Stimulated activated CD4-positive, alpha-beta T cell treated with anti-CD3 and anti-CD28 coated beads, Interleukin-4, amount 100 ng/mL, for 4 hours (primary cell): ENCODE measurements at places on chromosomes 5 and 9.

DNA sequence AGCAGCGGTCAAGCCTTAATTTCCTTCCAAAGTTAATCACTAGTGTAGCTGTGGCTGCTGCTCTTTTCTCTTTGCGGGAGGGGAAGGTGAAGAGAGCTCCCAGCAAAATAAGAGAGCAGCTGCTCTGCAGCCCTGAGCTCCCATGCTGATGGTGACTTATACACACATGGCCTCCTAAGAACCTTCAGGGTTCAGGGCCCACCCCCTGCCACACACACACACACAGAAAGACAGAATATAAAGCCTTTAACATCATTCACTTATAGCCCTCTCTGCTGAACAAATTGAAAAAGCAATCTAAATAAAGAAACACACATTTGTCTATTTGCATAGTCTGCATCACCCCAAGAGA is 43.6 kb downstream of the GAS1 start:
- DNase-seq = no peak

DNA sequence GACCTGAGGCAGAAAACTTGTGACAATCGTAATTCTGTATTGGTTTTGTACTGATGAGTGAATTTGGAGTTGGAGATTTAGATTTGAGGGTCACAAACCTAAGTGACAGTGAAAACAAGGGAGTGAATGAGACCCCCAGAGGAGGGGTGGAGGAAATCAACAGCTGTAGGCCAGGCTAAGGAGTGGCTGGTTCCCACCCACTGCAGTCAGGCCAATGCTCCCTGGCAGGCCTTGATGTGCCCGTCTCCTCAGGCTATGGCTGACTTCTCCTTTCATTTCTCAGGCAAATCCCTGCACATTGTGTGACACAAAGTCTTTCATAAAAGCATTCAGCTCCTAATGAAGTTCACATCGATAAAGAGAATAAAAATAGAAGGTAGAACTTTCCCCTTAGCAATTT is 557.6 kb downstream of the CETN3 start:
- DNase-seq = no peak

DNA sequence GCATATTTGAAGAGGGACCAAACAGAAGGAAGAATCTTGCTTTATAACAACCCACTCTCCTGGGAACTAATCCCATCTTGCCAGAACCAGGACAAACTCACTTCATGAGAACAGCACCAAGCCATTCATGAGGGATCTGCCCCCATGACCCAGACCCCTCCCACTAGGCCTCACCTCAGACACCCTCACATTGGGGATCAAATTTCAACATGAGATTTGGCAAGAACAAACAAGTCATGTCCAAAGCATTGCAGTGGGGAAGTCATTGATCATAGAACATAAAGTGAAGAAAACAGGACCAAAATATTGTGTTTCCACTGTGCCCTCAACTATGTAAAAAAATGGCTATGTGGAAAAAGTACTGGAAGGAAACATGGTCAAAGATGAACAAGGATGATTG is 43.9 kb downstream of the MAP1B start:
- DNase-seq = no peak

GRCh38 chr5:60332244-60333004 is 367.5 kb downstream of the DEPDC1B start:
- no peak for DNase-seq

GRCh38 chr9:20065046-20065445 is 276.2 kb upstream of the SLC24A2 start:
- no peak for DNase-seq

GRCh38 chr5:169657127-169657526 is 20.1 kb downstream of the DOCK2 start:
- no peak for DNase-seq

DNA sequence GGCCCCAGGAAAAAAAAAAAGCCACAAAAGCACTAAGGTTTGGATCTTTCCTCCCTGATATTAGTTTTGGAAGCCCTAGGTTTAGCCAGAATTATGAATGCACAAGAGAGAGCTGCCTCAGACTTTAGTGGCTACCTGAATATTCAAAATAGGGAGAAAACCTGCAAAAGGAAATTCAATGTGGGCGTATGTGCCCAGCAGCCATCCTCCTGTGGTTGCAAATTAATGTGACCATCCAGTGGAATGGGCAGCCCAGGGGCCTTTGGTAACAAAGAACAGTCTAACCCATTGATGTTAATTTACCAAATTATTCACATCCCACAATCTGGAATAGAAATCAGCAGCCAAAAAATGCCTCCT is 298.4 kb downstream of the CWC27 start:
- no peak for DNase-seq

DNA sequence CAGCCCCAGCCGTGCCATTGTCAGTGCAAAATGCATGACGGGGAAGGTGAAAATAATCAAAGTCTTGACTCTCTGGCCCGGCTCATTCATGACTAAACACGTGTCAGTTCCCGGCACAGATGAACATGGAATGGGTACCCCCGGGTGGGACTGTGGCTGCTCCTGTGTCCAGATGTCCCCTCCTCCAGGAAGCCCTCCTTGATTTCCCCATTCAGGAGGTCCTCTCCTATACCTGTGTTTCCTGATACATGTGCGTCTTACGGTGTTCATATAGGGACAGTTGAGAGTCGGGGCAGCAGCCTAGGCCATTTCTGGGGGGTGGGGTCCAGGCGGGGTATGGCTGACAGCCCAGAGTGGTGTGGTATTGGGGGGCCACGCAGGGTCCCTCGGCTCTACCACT is 19.5 kb downstream of the RXRA start:
- DNase-seq = no peak

DNA sequence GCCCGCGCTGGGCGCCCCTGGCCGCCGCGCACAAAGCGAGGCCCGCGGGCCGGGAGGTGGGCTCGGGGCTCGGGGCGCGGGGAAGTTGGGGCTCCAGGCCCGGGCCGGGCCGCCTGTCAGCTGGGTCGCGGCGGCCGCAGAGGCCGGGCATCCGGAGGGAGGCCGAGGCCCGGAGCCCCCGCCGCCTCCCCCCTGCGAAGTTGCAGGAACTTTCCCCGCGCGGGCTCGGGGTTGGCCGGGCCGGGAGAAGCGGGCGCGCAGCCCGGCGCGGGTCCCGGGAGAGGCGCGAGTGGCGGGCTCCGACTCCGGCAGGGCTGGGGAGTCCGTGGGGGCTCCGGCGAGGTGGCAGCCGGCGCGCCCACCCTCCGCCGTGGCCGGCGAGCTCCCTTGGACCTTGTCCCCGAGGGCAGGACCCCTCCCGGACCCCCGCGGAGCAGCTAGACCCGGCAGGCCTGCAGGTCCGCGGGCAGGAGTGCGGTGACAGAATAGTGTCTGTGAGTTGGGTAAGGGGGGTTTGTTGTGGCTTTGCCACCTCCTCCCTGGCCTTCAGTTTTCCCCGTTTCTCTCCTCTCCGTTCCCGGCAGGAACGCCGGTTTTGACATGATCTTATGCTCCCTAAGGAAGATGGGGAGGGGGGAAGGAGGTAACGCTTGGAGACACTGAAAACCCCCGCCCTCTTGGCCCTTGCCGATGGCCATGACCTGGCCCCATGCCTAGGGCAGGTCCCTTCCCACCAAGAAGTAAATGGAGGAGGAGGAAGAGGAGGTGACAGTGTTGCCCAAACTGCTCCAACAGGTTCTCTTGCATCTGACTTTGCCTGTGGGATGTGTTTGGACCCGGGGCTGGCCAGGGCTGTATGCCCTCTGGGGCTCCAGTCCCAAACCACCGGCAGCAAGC is 942 bp downstream of the PHF2 start:
- DNase-seq = peak; percentile 21

DNA sequence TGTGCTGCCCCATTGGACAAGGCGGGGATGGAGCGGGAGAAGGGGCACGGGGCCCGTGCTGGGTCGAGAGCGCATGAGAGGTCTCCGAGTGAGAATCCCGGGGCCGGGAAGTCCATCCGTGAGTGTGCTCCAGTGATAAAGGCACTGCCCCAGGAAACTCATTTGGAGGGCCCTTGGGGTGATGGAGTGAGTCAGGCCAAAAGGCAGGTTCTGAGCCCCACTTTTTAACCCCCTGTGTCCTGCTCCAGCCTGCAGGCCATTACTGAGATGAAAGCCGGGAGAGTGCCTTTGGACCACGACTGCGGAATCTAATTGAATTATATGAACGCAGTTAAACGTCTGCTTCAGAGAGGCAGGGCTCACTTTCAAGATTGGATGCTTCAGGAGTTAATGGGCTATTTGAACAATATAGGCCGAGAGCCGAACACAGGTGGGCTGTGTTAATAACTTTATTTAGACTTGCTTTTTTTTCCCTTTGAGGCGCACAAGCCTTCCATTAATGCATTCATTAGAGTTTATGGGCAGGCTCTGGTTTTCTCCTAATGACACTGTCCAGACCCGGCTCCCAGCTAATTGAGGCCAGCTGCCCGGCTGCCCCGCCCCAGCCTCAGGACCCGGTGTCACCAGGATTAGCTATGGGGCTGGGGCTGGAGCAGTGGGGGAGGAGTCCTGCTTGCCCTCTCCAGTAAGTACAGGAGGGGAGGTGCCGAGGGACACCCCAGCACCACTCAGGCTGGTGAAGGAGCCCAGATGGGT is 79.1 kb upstream of the LMX1B start:
- DNase-seq = no peak

DNA sequence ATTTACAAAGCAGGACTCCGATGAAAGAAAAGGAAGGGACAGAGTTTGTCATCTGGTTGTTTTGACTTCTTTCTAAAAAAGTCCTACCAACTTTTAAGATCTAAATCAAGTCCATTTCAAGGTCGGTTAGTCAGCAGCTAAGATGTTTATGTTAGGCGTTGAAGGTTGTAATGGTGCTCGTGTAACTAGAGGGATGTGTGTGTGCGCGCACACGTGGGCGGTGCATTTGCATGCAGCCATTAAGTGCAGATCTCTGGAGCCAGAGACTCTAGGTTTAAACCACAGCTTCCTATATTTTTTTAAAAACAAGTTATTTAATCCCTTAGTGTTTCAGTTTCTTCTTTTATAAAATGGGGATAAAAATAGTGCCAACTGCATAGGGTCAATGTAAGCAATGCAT is 77.0 kb upstream of the SMIM32 start:
- DNase-seq = no peak

DNA sequence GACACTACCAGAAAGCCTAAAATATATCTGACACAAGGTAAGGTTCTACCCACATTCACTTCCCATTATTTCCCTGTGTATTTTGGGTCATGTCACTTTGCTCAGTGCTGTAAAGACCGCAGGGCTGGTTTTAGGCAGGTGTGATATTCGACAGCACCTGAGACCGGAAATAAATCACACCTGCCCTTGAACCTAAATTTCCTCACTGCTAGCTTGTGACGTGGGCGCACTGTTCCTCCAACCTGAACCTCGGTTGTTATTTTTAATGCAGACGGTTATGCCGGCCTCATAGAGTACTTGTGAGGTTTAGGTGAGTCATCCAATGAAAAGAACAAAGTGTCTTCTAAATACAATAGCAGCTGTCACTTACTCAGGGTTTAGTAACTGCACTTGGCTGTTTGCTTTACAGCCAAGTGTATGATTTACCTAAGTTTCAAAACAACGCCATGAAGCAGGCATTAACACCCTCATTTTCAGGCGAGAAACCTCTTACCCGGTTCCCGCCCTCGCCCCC is 20.7 kb upstream of the ZNF782 start:
- peak; percentile 56 for DNase-seq

- no peak for DNase-seq
Measured at GRCh38 chr5:156686796-156687195, 163.3 kb upstream of the PPP1R2B start.

DNA sequence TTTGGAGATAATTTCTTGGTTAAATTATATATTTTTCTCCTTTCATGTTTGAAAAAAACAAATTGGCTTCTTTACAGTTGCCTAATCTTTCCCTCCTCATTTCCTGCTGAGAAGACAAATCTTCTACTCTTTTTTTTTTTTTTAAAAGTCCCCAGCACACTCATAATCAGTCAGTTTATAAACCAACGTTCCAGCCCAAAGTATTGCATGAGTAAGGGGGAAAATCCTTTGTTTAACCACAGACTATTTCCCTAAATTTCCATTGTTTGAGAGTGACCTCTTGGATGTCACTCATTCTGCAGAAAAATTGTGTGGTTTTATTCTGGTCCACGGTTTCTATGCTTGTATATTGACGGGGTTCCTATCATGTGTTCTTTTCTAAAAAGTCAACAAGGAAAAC is 55.1 kb upstream of the TLR4 start:
- DNase-seq = no peak

DNA sequence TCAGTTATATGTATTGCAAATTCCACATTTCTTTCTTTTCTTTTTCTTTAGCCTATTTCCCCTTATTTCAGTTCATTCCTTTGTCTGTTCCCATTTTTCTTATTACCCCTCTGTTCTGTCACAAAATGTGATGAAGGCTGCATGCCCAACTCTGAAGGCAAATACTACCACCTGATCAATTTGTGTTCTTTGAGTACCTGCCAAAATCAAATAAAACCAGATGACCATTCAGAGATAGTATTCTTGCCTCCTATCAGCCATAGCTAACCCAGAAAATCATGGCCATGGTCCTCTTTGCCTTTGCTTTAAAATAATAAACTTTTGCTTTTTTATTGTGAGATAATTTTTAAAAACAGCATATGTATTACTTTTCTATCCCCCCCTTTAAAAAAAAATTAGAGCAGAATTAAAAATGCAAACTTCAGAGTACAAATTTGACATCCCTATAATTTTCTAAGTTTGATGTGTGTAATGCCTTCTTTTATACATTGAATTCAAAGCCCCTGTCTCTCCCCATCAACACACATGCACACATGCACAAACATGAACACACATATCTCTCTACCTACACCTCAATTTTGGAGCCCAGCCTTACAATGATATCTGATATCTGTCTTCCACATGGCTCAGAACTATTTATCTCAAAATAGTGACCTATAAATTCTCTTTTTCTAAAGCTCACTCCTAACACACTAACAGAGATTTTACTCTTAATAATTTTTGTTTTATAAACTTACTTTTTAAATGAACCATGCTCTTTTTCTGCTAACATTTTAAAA is 3.5 kb downstream of the RFESD start:
- DNase-seq = no peak

DNA sequence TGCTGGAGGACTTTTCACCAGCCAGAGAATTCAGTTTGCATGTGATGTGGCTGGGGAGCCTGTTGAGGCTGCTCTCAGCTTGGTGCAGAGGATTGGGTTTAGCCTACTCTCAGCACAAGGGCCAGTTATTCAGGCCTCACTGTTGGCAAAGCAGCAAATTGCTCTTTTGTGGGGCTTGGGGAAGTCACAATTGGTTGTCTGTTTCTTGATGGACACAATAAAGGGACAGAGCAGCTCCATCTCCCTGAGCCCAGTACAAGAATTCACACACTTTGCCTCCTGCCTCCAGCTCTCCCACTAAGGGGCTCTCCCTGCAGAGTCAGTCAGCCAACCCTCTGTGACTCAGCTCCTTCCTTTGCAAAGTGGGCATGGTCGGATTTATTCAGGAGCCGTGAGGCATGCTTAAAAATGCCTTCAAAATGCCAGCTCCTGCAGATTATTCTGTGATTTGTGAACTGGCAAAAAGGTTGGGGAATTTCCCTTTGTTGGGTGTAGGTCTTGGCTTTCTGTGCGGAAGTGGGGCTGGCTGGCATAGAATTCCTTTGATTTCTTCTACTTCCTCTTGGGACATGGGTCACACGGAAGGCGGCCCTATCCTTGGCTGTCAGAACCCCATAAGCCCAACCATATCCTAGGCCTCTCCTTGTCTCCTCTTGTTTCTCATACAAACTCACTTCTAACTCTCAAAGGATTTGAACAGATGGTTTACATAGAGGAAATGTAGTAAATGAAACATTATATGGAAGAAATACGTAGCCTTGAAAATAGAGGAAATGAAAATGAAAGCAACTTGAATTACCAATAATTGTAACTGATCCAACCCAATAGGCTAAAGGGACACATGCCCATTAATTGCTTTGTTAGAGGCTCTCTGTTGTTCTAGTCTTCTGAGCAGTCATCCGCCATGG is 118.7 kb upstream of the CD180 start:
- DNase-seq = no peak

- no peak for DNase-seq
Measured at GRCh38 chr5:107361945-107362344, 308.8 kb downstream of the EFNA5 start.

GRCh38 chr5:85681871-85682270 is 935.9 kb upstream of the COX7C start:
- DNase-seq = no peak
